Smooth muscle cell of the umbilical artery (primary cell): ENCODE measurements at places on chromosomes 1 and 21. TPM values are rescaled to one million over a fixed set of nuclear protein-coding genes. Genes with fewer than 3 reads are reported as not detected.

The RAD54L gene
- 0.89 and 3.6 TPM in 2 replicates for total RNA-seq

The ZNF648 gene
- total RNA-seq, result not detected in 2 replicates

The OR10K1 gene
- not detected in 2 replicates for total RNA-seq

The OR6K3 gene
- total RNA-seq, result not detected in 2 replicates

The CSF1 gene
- 85.8 and 90.6 TPM in 2 replicates for total RNA-seq

The ERG gene
- 0.59 and 0.92 TPM in 2 replicates for total RNA-seq
